ENCODE measurements at places on chromosomes 5 and 9.
A peak's percentile ranks its signal among the peaks of the same experiment; 100 is the strongest.

DNA sequence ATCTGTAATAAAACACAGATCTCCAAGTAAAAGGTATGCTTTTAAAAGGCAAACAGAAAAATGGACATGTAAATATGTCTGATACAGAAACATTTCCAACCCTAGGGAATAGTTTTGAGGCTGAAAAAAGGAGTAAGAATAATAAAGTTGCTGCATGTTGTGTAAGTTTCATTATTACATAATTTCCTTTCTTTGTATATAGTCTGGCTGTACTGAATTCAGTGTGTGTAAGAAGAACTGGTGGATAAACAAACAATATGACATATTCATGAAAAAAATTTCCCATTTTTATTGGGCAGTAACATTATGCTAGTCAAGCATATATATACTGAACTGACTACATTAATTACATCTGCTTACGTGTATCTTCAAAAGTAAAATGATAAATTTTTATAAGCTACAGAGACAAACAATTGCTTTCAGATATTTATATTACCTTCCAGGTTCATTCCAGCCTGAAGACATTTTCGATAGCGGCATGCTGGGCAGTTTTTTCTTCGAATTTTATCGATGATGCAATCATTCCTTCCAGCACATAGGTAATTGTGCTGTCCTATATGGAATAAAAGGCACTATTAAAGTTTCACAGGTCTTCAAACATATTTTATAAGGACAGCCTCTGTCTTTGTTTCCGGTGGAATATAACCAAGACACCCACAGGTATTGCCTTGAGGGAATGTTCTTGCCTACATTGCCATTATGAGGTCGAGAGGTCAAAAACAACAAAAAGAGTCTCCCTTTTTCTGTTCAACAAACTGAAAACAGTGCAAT is 93.6 kb downstream of the NR3C1 start:
- DNase-seq: no peak

GRCh38 chr5:128395073-128395472 is 143.0 kb downstream of the FBN2 start:
- DNase-seq: no peak

- no peak for DNase-seq
These were observed 508.1 kb downstream of the ZNF608 start for GRCh38 chr5:124238350-124238749.

- DNase-seq: no peak
These were observed 23.0 kb downstream of the SLC36A1 start for GRCh38 chr5:151470439-151470838.

GRCh38 chr9:75993434-75993833 is 103.0 kb downstream of the PCSK5 start:
- no peak for DNase-seq

- DNase-seq: no peak
These were observed 140.1 kb upstream of the NR3C1 start for GRCh38 chr5:143543358-143544255.

DNA sequence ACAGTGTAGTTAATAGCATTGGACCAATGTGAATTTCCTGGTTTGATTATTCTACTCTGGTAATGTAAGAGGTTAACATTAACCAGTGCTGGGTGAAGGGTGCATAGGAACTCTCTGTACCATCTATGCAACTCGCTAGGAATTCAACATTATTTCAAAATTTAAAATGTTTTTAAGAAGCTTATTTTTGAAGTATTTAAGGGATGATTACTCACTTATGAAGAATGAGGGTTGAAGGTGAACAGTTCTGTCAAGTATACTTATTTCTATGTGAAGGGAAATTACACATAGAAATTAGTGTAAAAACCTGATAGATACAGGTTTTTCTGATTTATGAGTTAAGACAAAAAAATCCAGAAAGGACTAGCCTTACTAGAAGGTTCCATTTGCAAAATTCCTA is 165.8 kb downstream of the INSYN2B start:
- DNase-seq: no peak

GRCh38 chr5:100760688-100761087 is 142.4 kb downstream of the ST8SIA4 start:
- DNase-seq: no peak

DNA sequence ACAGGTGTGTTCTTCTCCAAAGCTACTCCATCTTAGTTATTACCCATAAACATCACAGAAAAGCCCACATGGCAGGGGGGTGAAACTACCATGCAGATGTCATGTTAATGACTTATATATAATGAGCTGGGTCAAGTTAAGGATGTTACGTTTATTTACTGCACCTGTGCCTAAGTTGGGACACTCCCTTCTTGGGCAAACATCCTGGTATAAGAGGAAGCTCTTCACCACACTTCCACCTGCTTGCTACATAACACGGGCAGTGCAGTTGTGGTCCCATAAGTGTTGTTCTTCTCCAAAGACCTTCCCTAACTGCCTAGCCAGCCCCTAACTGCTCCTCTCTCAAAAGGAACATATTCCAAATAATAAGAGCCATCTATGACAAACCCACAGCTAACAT is 9.3 kb upstream of the ZCCHC9 start:
- DNase-seq: no peak

GRCh38 chr5:128838623-128839022 is 126.7 kb upstream of the SLC27A6 start:
- DNase-seq: no peak

- DNase-seq: no peak
These were observed 940 bp upstream of the CAMK4 start for GRCh38 chr5:111223101-111223786.

DNA sequence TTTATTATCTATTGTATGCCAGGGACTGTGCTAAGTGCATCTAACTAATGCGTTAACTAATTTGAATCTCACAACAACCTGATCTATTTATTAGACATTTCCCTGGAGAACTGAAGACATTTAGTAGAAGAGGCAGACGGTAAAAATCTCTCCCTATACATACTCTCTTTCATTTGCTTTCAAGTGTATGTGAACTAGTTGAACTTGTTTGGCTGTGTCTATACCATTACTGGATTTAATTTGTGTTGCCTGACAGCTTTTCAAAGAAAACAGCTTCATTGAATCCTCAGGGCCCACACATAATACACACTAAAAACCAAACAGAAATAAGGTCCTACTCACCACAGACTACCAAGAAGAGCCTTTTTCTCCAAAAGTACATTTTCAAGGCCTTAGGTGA is 133.6 kb upstream of the NR3C1 start:
- no peak for DNase-seq

GRCh38 chr5:37112383-37112991 is 136.7 kb downstream of the CPLANE1 start:
- DNase-seq: no peak

DNA sequence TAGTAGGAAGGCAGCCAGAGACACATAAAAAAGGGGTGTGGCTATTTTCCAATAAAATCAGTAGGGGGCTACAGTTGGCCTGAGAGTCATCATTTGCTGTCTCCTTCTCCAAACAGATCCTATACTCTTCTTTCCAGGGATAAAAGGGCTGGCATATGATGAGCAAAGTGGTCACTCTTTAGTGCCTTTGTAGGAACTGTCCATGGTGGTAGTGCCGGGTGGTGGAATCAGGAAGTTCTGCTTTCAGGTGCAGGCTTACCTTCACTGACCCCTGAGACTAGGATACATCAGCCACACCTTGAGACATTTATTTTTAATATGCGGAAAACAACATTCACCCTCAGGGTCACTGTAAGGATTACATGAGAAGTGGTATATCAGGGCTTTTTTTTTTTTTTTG is 80.8 kb downstream of the ASTN2 start:
- no peak for DNase-seq

- peak; percentile 83 for DNase-seq
These were observed 3.1 kb downstream of the CXXC5 start for GRCh38 chr5:139651043-139651834.

GRCh38 chr9:124602204-124602603 is 95.0 kb upstream of the NR5A1 start:
- DNase-seq: no peak

DNA sequence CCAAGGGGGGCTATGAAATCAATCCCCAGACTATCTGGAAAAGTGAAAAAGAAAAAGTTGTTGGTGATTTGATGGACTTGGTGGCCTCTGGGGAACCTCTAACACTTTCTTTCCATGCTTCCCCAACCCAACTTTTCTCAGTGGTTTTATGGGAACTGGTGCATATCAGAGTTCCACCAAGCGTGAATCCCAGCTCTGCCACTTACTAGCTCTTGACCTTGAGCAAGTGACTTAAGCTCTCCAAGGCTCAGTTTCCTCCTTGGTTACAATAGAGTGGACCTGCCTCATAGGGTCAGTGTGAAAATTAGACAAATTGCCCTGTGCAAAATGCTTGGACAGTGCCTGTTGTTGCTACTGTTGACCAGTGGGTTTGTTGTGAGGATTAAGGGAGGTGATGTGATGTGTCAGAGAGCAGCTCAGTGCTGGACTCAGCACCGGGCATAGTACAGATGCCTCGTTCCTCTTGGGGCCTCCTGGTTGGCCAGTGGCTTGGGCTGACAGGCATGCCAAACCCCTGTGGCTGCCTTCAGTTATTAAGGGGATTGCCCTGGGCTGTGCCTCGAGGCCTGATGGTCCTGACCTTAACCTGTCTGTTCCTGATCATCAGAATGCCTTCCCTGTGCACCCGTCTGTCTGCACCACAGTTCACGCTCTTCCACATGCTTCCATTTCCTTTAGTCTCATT is 49.3 kb downstream of the COL15A1 start:
- no peak for DNase-seq

DNA sequence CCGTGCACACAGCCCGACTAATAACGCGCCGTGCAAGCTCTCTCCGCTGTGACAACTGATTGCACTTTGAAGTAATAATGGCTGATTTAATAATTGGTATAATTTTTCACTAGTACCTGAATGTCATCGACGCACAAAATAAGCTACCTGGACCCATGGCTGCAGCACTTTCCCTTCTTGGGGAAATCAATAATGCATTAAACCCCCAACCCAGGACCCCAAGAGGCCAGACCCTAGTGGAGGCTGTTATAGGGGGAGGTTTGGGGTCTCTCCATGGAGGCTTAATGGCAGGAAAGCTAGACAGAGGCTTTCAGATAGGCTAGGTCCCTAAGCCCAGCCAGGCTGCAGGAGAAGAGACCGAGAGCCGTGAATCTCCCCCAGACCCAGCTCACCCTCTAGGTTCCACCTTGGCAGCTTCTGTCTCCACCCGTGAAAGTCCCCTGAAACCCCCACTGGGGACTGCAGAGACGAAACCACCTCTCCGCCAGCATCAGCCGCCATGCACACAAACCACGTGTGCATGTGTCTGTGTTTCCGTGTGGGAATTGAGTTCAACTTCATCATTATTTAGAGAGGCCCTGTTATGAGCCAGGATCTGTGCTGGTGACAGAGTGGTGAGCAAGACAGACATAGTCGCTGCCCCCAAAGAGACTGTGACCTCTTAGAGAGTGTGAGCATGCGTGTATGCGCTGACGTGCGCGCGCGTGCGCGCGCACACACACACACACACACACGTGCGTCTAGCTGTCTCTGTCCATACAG is 168.6 kb upstream of the MVB12B start:
- no peak for DNase-seq

DNA sequence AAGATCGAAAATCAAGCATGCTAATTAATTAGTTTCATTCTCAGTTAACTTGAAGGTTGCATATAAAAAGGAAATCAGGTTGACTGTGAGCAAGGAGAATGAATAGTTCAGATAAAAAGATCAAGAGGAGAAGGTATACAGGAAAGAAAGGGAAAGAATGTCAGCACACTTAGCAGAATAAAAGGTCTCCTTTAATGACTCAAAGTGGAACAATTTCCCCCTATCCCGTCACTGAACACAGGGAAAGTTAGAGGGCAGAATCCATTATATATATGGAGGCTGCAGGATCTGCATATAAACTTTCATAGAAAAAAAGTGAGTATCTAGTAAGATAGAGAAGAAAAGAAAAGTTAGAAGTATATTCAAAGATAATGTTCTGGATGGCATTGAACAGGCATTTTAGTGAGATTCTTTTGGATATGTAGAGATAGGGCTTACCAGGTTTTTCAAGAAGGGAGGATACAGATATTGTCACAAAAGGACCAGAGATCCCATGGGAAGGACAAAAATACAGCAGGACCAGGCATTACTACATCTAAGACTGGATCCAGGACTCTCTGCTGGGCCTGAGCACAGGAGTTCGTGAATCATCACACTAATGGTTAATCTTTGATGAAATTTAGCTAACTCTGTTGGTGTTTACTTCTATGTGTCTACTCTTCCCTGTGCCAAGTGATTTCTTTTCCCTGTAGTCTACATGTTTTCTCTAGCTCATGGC is 988.2 kb upstream of the ARRDC3 start:
- DNase-seq: no peak

- DNase-seq: no peak
These were observed 165.0 kb downstream of the TENT4A start for GRCh38 chr5:6877986-6878828.

DNA sequence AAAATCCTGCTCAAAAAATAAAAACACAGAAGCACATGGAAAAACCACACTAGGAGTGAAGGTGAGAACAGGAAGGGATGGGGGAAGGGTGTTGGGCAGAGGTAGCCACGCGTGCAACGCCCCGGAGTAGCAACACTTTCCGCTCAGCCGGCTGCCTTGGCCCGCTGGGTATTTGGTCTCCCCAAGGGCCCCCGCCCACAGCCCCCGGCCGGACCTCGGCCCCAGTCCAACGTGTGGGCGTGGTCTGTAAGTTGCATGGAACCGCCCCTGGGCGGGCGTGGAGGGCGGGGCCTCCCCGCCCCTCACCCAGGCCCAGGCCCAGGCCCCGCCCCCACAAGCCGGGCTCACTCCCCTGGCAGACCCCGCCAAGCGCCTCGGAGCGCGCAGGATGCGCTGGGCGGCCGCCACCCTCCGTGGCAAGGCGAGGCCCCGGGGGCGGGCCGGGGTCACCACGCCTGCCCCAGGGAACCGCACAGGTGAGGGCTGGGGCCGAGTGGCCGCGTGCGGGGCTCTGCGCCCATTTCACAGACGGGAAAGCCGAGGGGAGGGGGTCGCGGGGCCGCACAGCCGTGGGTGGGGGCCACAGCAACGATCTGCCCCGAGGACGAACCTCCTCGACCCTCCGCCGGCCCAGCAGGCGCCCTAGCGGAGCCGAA is at the start of gene SUSD3:
SUSD3 (plus strand) TSS at position 347 of the 656 bp plus-strand sequence; CDS start at position 389, 42 bp downstream.
- peak; percentile 86 for DNase-seq

DNA sequence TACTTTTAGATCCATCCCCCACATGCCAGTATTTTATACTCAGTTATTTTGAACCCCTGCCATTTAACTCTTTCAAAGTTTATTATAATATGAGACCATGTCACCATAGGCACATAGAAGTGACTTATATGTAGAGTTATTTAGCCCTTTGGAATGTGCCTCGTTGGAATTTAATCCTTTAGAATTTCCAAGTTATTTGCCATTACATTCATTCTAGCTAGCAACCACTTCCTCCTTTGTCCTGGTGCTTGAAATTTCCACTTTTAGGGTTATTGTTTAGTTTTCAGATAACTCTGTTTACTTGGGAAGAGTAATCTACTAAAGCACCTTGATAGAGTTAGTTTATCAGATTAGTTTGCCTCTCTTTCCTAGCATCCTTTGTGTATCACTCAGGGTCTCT is 82.8 kb upstream of the TLE1 start:
- no peak for DNase-seq
